ENCODE measurements at places on chromosomes 11 and 22.

- no peak for DNase-seq
Observed at GRCh38 chr22:31055117-31055634, 25.9 kb upstream of the SMTN start.

DNA sequence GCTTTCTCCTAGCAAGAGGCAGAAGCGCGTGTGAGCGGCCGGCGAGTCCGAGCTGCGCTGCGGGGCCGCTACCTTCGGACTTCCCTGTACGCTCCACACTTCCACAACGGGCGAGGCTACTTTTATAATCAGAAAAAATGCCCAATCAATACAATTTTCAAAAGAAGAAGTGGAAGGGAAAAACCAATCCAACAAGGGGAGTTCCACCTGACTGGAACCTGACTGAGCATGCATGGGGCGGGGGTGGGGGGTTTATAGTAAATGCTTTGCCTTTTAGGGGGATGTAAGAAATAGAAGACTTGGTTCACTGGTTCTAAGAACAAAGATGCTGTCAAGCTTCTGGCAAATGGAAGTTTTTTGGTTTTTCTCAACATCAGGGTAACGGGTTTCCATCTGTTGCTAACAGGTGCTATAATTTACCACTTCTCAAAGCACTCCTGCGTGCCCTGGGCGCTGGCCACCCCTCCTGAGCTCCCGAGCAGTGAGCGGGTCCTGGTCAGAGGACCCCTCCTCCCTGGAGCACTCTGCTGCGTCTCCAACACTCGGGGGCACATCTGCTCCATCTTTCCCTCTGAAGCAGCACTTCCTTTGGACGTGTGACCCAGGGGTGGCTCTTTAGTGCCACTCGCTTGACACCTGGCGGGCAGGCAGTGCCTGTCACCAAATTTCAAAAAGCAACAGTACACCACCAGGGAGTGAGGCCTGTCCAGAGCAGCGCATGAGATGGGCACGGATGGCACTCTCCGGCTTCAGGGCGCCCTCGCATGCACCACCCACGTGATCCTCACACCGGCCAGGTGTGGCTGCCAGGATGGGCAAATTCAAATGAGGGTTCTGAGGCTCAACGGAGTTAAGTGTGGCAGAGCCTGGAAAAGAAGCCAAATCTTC lies 21.6 kb upstream of the BID start:
- DNase-seq = no peak

GRCh38 chr11:16925561-16926065 lies 88.6 kb downstream of the PLEKHA7 start:
- no peak for DNase-seq

DNA sequence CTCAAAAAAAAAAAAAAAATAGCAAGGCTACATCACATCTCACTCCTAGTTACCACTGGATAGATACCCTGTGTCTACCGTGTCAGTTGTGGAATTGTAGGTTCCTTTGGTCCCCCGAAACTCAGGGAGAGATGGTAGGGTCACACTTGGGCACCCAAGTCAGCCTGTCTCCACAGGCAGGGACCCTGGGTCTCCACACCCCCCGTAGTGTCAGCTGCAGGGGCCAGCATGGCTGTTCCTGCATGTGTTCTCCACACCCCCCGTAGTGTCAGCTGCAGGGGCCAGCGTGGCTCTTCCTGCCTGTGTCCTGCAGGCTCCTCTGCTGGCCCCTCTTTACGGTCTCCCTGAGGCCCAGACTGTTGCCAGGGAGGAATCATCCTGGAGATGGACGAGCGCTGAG lies 282.1 kb downstream of the BRD1 start:
- no peak for DNase-seq

- DNase-seq = no peak
Observed at GRCh38 chr11:119065369-119065768, 2.2 kb upstream of the VPS11 start.

- DNase-seq = no peak
Observed at GRCh38 chr11:105392556-105392955, 217.3 kb upstream of the GRIA4 start.

DNA sequence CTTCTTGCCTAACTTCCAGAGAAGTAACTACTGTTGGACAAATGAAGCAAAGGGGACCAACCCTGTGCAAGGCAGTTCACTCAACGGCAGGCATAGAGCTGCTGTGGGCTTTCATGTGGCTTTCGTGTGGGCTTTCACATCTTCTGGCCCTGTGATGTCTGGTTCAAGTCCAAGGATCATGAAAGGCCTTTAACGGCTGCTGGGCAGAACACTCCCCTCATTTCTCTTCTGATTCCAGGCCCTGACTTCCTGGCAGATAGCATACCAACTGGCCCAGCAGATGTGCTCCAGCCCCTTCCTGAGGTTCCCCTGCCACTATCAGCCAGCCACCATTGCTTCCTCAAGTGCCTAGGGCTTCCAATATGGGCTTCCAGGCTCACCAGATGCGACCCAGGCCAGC lies 28.7 kb upstream of the CTR9 start:
- no peak for DNase-seq

- DNase-seq = no peak
Observed at GRCh38 chr22:29146091-29146560, 59.6 kb upstream of the EMID1 start.

GRCh38 chr11:67022961-67023956 lies at the start of gene SYT12:
TSS of gene SYT12 (plus strand) at chr11:67023134. CDS start at chr11:67030145, 7,011 bp downstream.
- no peak for DNase-seq

DNA sequence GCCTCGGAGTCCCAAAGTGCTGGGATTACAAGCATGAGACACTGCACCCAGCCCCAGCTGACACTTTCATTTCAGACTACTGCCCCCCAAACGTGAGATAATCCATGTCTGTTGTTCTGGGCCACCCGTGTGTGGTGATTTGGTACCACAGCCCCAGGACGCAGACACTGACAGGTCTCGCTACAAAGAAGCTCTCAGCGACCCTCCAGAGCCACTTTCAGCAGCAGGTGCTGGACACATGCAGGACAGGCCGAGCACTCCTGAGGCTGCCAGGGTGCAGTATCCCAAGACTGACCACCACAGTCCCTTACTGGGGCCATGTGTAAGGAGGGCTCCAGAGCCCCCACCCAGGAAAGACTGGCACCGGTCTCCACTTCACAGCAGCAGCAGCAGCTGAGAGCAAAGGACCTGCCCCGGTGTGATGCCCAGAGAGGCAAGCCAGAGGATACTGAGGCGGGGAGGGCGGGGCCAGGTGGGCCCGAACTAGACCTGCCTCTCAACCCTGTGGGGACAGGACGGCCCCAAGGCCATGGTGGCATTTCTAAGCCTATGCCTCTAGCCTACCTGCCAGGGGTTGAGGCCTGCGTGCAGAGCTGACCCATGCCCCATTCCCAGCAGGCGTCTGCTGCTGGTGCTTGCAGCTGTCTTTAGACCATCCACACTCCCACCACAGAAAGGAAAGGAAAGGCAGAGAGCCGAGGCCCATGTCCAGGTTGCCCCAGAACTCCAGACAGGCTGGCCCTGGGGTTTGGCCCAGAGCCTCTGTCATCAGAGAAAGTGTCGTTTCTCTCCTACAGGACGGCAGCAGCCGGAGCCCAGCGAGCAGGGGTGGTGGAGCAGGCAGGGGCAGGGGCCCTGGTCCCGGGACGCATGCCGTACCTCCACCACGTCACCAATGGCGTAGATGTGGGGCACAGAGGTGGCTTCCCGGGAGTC lies 28.0 kb upstream of the GNB1L start:
- no peak for DNase-seq

- no peak for DNase-seq
Observed at GRCh38 chr11:111549869-111550203, 9.3 kb downstream of the LAYN start.

DNA sequence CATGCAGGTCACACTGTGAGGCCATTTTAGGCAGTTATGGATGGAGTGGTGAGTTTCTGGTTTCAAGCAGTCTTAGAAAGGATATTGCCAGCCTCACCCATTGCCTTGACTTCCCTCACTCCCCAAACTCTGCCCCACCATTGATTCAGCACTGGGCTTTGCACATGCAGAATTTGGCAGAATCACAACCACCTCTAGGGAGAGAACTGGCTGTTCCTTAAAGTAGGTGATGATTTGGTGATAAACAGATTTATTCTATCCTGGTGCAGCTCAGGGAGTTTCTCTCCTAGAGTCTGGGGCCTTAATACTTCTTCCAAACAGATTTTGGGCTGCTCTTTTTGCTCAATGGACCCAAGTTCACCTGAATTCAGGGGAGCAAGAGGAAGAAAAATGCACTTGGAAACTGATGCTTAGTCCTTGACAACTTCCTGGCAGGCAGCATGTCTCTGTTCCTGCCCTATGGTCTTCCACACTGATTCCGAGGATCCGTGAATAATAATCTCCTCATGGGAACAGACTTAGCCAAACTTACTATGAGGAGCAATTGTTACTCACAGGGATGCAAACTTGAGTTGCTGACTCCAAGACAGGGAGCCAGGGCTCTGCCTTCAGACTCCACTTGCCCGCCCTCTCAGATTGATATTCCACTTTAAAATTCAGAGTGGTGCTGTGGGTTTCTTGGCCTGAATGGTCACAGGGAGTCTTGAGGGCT lies 129.7 kb upstream of the PARVA start:
- no peak for DNase-seq

GRCh38 chr11:58195939-58196338 lies 7.1 kb downstream of the OR9Q2 start:
- no peak for DNase-seq

DNA sequence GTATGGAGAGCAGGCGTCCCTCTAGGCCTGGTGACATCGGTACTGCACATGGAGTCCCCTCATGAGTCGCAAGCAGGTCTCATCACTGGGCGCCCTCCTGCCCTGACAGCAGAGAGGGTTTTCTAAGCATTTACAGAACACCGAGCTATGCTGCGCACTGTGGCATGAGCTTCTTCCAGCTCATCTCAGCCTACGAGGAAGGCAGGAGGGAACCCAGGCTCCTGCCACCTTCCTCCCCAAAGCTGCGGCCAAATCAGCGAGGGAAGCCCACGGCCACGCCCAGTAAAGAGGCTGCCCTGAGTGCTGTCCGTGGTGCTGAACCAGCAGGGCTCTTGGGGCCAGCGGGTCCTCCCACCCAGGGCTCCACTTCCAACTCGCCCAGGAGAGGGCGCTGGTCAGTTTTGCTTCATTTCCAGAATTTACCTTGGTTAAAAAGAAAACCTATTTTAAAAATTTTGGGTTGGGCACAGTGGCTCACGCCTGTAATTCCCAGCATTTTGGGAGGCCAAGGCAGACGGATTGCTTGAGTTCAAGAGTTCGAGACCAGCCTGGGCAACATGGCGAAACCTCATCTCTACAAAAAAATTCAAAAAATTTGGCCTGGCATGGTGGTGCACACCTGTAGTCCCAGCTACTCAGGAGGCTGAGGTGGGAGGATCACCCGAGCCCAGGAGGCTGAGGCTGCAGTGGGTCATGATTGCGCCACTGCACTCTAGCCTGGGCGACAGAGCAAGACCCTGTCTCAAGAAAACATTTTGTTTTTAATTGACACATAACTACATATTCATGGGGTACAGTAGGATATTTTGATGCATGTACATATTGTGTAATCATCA lies 34.2 kb downstream of the PHF21B start:
- DNase-seq = no peak

DNA sequence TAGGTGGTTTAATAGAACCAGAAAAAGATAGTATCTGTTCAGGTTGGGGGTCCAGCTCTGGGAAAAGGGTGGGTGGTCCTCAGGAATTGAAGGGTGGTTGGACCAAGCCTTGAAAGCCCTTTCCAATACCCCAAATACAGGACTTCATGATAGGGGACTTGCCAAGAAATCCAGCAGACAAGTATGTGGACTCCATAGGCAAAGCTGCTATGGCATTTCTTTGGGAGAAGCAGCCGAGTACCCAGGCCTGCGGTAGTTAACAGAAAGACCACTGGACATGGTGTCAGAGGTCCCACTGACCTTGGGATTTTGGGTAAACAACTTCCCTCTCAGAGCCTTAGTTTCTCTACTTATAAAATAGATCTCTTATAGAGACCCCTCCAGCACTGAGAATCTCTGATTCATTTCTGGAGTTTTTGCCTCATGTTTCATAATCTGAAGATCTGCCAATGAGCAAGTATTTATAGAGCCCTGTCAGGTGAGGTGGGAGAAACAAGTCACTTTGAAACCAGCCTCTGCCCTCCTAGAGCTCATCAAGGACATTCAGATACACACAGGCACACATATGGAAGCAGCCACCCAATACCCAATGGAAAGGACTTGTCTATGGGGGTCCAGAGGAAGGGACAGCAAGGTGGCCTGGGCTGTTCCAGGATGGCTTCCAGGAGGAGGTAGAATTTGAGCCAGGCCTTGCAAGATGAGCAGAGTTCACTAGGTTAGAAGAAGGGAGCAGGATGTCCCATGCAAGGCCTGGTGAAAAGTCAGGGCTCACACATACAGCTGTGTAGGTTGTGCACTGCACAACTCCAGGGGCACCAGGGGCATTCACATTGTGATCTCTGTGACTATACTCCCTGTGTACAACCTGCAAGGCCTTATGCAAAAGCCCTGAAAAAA lies 31.0 kb upstream of the ACCSL start:
- no peak for DNase-seq

GRCh38 chr22:46069521-46070214 lies 80.7 kb upstream of the PPARA start:
- no peak for DNase-seq

DNA sequence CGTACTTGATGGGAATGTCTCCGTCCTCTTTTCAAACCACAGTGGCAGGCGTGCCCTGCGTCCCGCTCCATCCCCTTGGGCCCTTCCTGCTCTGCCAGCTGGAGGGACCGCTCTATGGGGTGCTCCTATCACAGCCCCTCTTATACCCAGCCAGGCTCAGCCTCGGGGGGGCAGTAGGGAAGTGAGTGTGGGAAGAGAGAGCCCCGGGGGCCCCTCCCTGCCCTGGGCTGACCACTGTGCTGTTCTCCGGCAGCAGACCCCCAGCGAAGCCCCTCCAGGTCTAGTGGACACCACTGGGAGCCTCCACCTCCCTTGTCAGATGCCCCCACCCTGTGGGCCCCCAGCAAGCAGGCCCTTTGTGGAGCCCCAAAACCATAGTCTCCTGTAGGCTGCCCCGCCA lies 572.5 kb downstream of the BRD1 start:
- DNase-seq = no peak

DNA sequence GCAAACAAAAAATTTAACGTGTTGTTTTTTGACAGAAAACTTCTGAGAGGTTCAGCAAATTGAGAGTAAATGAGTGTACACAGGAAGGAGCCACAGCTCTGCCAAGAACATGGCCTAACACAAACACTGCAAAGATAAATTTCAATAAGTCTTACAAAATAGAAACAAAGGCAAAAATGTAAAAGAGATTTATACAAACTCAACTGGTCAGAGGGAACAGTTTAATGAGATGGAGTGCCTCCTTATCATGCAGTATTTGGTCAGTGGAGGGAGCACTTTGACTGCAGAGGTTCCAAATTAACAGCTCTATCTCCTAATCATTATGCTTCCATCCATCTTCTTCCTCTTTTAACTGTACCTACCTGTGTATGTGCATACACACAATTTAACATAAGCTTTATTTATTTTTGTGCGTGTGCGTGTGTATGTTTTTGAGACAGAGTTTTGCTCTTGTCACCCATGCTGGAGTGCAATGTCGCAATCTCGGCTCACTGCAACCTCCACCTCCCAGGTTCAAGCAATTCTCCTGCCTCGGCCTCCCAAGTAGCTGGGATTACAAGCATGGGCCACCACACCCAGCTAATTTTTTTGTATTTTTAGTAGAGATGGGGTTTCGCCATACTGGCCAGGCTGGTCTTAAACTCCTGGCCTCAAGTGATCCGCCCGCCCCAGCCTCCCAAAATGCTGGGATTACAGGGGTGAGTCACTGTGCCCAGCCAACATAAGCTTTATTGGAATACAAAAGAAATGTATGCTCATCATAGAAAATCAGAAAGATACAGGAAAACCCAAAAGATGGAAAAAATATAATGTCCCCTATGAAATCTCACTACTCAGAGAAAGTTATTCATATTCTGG lies 111.9 kb downstream of the MRTFA start:
- no peak for DNase-seq

GRCh38 chr22:23080613-23081290 lies 10.4 kb downstream of the GNAZ start:
- no peak for DNase-seq
